CD4-positive, alpha-beta memory T cell (primary cell): ENCODE measurements at places on chromosomes 1 and 21. TPM values are rescaled to one million over a fixed set of nuclear protein-coding genes. Genes with fewer than 3 reads are reported as not detected.
A peak's percentile ranks its signal among the peaks of the same experiment; 100 is the strongest.

- no peak overlapping the region for H3K4me3 ChIP-seq
- peaks cover 49% of the 10 kb centered on the region for H3K4me1 ChIP-seq
- peak overlapping the region; percentile 82 for H3K27ac ChIP-seq
- no peaks in the 10 kb centered on the region for H3K36me3 ChIP-seq
Measured at GRCh38 chr1:26275580-26276431, 4.1 kb upstream of the SH3BGRL3 start.

- H3K27me3 ChIP-seq, result no peaks in the 10 kb centered on the region
- peak; percentile 47 for DNase-seq
- H3K27ac ChIP-seq, result peak within 1 kb of the TSS; percentile 84
- peaks cover 27% of the 10 kb centered on the region for H3K4me1 ChIP-seq
- peak within 1 kb of the TSS; percentile 91 for H3K4me3 ChIP-seq
Measured at GRCh38 chr21:42218836-42219605, at the start of gene ABCG1. Gene ABCG1, plus strand, starts transcription at chr21:42219140. Its CDS starts 123 bp downstream, at chr21:42219263.

- no peaks in the 10 kb centered on the region for H3K36me3 ChIP-seq
- H3K4me3 ChIP-seq, result no peak overlapping the region
- no peaks in the 10 kb centered on the region for H3K4me1 ChIP-seq
- H3K27ac ChIP-seq, result no peak overlapping the region
- H3K27me3 ChIP-seq, result no peaks in the 10 kb centered on the region
Measured at GRCh38 chr1:22542886-22543285, 20.4 kb upstream of the EPHA8 start.

- peaks cover 8% of the 10 kb centered on the region for H3K4me1 ChIP-seq
- H3K4me3 ChIP-seq, result no peak overlapping the region
- H3K27me3 ChIP-seq, result no peaks in the 10 kb centered on the region
- no peaks in the 10 kb centered on the region for H3K36me3 ChIP-seq
- H3K27ac ChIP-seq, result no peak overlapping the region
Measured at GRCh38 chr1:41537788-41538351, 53.4 kb upstream of the EDN2 start.

DNA sequence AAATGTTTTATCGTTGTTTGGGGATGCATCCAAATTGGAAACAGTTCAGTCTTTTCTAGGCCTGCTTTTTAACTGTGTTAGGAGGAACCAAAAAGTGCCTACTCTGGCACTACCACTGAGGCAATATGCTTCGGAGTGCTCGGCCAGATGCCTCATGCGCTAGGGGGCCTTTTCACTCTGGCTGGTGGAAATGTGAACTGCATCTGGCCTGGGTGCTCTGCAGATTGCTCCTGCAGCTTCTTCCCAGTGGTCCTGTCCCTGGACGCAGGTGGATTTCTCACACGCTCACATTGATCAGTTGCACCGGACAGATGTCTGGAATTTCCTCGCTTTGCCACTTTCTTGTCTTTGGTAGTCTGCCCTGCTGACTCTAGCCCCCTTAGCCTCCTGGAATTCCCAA is 330.2 kb upstream of the FMN2 start:
- H3K36me3 ChIP-seq, result no peaks in the 10 kb centered on the region
- no peaks in the 10 kb centered on the region for H3K27me3 ChIP-seq
- H3K27ac ChIP-seq, result no peak overlapping the region
- DNase-seq, result no peak
- no peaks in the 10 kb centered on the region for H3K4me1 ChIP-seq

The ZNF695 gene
- not detected for total RNA-seq

- no peaks in the 10 kb centered on the region for H3K36me3 ChIP-seq
- no peak overlapping the region for H3K4me3 ChIP-seq
- no peaks in the 10 kb centered on the region for H3K4me1 ChIP-seq
- DNase-seq, result no peak
- no peaks in the 10 kb centered on the region for H3K27me3 ChIP-seq
Measured at GRCh38 chr1:220347654-220348175, 75.5 kb upstream of the RAB3GAP2 start.

GRCh38 chr1:203768256-203768655 is 3.3 kb downstream of the LAX1 start:
- no peaks in the 10 kb centered on the region for H3K27me3 ChIP-seq
- H3K4me1 ChIP-seq, result peaks cover 41% of the 10 kb centered on the region

The PCSK9 gene
- total RNA-seq, result not detected

- no peak for DNase-seq
- H3K27ac ChIP-seq, result no peak overlapping the region
- H3K27me3 ChIP-seq, result no peaks in the 10 kb centered on the region
- no peak overlapping the region for H3K4me3 ChIP-seq
Measured at GRCh38 chr1:9817734-9818133, 6.0 kb downstream of the CLSTN1 start.

DNA sequence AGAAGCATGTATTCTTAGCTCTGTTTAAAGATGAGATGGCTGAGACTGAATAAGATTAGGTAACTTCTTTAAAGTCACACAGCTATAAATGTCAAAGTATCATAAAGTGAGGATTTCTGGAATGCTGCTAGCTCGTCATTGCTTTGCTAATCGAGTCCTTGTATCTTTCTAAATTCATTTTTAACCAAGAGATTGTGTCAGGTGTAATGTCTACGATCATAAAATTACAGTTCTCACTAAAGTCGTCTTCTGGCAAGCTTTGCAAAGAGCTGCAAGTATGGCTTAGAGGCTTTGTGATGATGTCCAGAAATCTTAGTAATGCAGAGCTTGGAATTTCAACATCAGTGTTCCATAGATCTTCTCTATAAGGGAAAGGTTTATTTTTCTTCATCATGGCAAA is 569.8 kb downstream of the LMO4 start:
- H3K4me1 ChIP-seq, result no peaks in the 10 kb centered on the region
- no peak overlapping the region for H3K4me3 ChIP-seq
- no peak for DNase-seq
- H3K27ac ChIP-seq, result no peak overlapping the region
- no peaks in the 10 kb centered on the region for H3K36me3 ChIP-seq
- H3K27me3 ChIP-seq, result no peaks in the 10 kb centered on the region

The SLC25A34 gene
- total RNA-seq, result 4.2 TPM

- H3K27ac ChIP-seq, result peak overlapping the region; percentile 90
- DNase-seq, result no peak
- H3K27me3 ChIP-seq, result no peaks in the 10 kb centered on the region
- H3K36me3 ChIP-seq, result no peaks in the 10 kb centered on the region
Measured at GRCh38 chr1:27154469-27154990, 395 bp downstream of the SLC9A1 start.

The E2F2 gene
- total RNA-seq, result 1.2 TPM

The AKR7A3 gene
- total RNA-seq, result 0.86 TPM

The ACKR1 gene
- not detected for total RNA-seq

DNA sequence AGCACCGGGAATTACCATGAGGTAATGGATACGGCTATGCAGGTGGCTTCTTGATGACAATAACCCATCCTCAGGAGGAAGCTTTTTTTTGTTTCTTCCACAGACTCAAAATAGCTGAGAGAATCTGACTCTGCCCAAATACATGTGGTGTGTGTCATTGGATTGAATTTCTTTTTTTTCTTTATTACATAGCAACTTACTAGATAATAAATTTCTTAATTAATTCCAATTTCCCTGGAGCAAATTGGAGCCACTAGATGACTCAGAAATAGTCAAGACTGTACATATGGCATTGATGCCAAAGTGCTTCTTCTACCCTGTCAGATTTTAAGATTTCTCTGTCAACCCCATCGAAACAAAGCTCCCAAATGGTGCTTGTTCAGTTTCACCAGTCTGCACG is 42.7 kb downstream of the L1TD1 start:
- no peaks in the 10 kb centered on the region for H3K36me3 ChIP-seq
- no peak for DNase-seq
- no peaks in the 10 kb centered on the region for H3K27me3 ChIP-seq

The ZFP69B gene
- 7.9 TPM for total RNA-seq

GRCh38 chr1:21317035-21317689 is 26.9 kb upstream of the ECE1 start:
- H3K27ac ChIP-seq, result no peak overlapping the region
- H3K4me3 ChIP-seq, result no peak overlapping the region
- H3K36me3 ChIP-seq, result no peaks in the 10 kb centered on the region
- peaks cover 23% of the 10 kb centered on the region for H3K4me1 ChIP-seq

DNA sequence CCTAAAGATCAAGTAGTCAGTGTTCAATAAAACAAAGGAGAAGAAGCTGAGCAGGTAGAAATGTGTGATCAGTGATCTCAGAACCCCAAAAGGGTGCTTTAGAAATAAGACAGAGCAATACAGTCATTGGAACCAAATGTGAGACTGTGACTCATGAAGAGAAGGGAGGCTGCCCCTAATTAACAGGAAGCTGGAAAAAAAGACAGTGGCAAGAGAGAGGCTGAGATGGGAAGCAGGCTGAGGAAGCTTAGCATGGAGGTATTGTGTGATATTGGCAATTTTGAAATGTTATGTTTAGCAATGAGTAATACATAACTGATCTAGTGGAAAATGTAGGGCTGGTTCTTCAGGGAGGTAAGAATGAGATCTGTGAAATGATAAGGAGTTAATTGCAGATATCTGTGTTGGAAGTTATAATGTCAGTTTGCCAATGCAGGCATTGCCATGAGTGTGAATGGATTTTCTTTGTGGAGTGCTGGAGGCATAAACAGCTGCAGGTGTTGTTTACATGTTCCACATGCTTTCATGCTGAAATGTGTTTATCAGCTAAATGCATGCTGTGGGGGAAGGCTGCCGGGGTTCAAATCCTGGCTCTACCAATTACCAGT is 90.6 kb upstream of the CACNA1E start:
- H3K4me1 ChIP-seq, result peaks cover 60% of the 10 kb centered on the region
- no peak overlapping the region for H3K27ac ChIP-seq
- H3K4me3 ChIP-seq, result no peak overlapping the region
- DNase-seq, result no peak

GRCh38 chr1:203437696-203438315 is 37.8 kb upstream of the PRELP start:
- no peak overlapping the region for H3K27ac ChIP-seq
- no peaks in the 10 kb centered on the region for H3K27me3 ChIP-seq
- no peaks in the 10 kb centered on the region for H3K36me3 ChIP-seq
- no peak for DNase-seq
- no peaks in the 10 kb centered on the region for H3K4me1 ChIP-seq
